ENCODE measurements at places on chromosomes 6 and 20.

DNA sequence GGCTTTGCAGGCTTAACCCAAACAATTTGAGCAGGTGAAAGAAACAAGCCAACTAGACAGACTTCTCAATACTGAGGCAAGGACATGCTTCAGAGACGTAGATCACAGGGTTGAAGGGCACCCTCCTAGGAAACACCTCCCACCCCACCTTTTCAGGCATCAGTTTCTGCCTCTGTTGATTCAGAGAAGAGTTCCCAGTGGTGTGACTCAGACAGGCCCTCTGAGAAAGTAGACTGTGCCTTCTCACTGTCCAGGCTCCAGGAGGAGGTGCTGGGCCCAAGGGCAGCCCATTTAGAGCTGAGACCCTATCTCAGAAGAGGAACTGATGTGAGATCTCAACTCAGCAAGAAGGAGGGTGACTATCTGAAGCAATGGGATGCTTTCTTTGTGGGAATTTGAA lies 108.1 kb downstream of the FAM50B start:
- no peak for DNase-seq

DNA sequence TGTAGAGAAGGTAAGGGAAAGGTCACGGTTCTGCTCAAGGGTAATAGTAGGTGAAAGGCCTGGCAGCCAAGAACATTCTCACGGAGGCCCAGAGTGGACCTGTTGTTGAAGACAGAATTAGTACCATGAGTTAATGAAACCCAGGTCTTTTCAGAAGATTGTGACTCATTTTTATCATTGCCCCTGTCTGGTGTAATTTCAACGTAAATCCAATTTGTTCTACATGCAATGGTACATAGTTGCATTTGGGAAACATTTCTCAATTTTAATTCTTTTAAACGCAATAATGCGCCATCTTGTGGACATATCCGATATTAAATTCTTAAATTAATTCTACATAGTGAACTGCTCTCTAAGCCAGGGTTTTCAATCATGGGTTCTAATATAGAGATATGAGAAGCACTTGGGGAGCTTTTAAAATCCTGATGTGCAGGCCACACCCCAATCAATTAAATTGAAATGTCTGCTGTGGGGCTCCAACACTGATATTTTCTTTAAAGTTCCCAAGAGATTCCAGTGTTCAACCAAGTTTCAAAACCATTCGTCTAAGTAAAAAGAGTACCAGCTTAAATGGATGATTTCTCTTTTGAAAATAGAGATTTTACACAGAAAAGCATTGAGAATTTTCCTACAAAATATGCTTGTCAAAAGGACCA lies 257.4 kb downstream of the PLCB1 start:
- DNase-seq, result peak; percentile 67

DNA sequence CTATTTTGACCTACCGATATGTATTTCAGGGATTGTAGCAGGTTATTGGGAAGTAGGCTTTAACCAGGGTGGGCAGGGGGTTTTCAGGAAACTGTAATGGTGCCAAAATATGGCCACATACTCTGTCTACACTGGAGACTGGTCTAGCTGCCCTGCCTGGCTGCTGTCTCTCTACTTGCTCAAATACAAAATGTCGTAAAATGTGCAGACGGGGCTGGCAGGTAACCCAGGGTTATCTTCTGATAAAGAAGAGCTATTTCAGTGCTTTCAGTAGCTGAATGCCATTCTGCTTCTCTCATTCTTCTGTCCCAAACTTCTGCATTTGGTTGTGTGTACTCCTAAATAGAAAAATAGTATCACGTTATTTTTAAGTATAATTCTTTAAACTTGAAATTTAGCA lies 616.2 kb downstream of the EPM2A start:
- no peak for DNase-seq

DNA sequence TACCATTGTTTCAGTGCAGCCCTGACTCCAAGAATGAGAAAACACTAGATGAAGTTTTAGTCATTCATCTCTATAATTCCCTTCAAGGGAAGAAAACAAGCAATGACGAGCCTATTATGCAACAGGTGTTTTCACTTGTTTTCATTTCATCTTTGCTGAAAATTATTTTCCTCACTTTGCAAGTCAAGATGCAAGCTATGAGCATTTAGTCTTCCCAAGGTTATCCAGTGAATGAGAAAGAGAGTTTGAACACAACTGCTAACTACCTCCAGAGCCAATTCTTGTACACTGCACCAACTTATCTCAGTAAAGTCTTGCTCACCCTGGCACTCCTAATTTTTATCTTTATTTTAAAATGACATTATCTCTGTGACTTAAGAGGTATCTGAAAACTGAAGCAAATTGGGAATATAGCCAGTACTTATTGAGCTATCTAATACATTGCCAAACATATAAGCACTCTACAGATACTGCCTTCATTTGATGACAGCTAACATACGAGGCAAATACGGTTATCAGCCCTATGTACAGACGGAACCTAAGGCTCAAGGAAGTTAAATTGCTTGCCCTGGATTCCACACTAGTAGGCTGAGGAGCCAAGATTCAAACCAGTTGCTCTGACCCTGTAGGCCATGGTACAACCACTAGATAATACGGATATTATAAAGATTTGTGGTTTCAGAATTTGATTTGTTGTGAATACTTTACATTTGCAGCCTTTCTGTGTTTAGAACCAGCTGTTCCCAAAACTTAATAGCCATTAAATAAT lies 36.8 kb downstream of the MOXD1 start:
- DNase-seq, result no peak

- DNase-seq, result peak; percentile 46
These were observed 858 bp downstream of the RWDD1 start for GRCh38 chr6:116572162-116572561.

DNA sequence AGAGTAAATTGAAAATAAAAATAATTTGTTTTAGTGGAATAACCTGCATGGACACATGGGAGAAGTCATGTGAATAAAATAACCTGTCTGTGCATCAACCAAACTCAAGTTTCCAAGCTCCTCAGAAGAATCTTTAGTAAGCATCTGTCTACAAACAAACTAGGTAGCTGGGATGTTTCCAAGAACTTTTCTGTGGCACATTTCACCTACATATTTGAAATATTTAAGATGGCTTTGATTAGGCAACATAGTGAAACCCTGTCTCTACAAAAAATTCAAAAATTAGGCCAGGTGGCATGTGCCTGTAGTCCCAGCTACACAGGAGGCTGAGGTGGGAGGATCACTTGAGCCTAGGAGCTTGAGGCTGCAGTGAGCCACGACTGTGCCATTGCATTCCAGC lies 168.2 kb downstream of the DST start:
- no peak for DNase-seq

DNA sequence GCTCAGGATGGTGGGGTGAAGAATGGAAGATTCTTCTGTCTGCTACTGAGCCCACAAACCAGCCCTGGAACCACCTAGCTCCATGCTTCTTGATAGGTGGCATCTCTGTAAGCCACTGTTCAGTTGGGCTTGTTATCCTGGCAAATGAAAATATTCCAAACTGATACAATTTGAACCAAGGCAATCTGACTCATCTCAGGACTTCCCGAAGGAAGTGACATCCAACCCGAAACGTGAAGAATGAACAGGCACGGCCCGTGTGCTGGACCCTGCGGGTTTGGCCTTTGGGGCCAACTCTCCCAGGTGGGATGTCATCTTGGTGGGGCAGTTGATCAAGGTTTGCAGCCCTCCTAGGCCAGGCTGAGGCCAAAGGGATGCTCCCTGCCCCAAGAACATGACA lies 160.3 kb downstream of the PREX1 start:
- no peak for DNase-seq

- DNase-seq, result peak; percentile 3
These were observed 73.0 kb downstream of the EYA2 start for GRCh38 chr20:46967646-46968045.

DNA sequence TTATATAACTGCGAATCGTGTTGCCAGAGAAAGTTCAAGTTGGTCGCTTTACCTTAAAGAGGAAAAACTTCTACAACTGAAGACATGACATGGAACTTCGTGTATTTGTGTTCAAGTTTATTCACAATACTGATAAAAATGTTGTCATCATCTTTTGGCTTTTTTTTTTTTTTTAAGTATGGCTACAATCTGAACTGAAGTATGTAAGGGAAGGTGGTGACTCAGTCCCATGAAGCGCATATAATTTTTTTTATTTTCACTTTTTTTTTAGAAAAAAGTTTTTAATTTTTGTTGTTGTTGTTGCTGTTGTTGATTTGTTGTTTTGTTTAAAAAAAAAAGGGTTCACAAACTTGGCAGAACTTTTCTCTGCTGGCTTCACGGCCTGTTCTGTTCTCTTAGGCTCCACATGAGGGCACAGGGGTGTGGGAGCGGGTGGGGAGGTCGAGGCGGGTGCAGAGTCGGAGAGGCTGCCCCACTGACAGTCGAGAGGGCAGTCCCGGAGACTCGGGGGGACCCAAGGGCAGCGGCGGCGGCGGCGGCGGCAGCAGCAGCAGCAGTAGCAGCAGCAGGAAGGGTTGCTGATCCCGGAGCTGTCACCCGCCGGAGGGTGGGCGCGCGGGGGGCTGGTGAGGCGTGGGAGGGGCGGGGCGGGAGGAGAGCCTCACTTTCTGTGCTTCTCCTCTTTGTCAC lies 17.0 kb downstream of the TFAP2A start:
- no peak for DNase-seq

DNA sequence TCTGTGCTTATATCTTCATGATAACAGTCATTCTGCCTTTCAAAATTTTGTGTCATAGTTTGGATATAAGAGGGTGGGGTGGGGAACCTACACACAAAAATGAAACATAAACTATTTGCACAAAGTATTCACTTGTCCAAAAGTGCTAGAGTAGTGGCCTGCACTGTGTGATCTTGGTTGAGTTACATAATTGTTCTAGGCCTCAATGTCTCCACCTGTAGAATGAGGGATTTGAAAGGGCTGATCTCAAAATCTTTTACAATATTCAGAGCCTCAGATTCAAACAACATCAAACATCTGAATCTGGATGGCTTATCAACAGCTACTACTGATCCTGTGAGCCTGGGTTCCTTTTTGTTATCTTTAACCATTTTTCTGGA lies 64.3 kb upstream of the TMEM30A start:
- DNase-seq, result no peak

DNA sequence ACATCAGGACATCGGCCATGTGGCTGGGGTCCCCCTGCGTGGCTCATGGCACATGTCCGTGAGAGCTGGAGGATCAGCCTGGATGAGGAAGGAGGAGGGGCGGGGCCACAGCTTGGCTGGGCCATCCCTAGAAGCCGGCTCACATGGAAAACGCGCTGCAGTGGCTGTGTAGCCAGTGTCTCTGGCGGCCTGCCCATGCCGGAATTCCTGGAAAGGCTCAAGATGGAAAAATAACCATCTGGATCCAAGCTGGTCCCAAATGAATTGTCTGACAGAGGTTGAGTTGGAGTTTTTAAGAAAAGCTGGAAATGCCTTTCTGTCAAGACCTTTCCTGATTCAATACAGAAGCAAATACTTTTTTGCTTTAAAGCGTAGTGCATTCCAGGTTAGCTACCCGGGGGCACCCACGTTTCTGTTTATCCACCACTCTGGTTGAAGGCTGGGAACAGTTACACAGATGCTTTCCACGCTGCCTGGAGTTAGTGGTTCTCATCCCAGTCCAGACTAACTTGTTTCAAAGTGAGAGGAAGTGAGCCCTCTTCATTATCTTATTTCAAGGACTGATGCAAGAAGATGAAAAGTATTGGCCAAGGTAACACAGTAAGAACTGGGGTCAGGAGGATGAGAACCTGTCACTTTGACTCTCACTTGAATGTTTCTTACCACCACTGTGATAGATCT lies 99.0 kb downstream of the GMPR start:
- peak; percentile 58 for DNase-seq

- no peak for DNase-seq
These were observed 36.3 kb upstream of the CMTR1 start for GRCh38 chr6:37396571-37397180.

DNA sequence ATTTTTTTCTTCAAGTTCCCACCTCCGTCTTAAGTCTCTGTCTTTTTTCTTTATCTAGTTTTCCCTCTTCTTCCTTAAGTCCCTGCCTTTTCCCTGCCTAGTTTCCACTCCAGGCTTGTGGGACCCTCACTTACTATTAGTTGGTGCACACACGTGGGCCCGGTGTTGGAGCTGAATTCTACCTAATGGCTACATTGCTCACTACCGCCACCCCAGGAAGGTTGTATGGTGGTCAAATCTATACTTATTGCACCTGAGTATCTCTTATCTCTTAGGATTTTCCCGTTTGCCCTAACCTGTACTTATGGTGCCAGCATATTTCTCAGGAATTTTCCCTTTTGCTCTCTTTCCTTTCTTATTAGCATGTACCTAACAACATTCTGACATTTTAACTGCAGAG lies 692.8 kb downstream of the EPM2A start:
- DNase-seq, result no peak

DNA sequence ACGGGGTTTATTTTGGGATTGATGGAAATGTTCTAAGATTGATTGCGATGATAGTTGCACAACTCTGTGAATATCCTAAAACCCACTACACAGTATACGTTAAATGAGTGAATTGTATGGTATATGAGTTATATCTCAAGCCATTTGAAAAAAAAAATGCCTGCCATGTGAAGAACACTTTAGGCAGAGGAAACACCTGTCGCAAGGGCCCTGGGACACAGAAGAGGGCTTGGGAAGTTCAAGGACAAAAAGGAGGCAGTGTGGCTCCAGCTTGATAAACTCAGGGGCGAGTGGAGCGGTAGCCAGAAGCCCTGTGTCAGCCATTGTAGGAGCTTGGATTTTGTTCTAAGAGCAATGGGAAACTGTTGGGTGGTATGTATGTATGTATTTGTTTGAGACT lies 37.0 kb downstream of the CEP250 start:
- no peak for DNase-seq

DNA sequence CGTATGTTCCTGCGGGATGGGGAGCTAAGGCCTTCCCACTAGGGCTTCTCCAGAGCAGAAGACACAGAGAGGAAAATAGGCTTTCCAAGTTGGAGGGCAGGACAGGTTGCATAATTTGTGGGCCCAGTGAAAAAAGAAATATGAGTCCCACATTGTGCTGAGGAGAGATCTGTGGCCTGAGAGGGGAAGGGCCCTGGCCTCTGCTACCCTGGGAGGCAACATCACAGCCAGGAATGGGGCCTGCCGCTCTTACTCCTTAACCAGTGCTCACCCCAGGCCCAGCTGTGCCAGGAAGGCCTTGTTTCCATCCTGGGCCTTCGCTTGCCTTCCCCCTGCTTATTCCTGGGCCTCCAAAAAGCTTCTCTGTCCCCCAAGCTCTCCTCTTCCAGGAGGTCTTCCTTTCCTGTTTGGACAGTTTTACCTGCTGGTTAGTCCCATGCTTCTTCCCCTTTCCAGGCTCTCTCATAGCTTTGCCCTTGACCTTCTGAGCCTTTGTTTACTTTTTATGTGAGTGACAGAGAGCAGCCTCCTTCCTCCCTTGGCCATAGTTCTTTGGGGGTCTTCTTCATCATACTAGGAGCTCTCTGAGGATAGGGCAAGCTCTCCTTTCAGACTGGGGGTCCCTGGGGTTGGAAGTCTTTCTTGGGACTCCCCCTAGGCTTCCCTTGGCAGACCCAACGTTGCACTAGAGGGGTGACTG lies 26.2 kb upstream of the VEGFA start:
- no peak for DNase-seq

DNA sequence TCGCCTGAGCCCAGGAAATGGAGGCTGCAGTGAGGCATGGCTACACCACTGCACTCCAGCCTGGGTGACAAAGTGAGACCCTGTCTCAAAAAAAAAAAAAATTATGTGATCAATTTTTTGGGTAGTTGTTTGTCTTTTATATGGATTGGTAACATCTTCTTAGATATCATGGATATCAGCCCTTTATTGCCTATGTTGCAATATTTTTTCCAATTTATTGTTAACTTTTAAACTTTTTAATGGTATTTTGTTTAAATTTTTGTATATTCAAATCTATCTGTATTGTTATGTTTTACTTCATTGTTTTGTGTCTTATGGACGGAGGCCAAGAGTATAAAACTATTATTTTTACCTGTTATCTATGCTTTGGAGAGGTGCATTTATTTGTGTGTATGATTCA lies 32.4 kb upstream of the LTV1 start:
- no peak for DNase-seq

- DNase-seq, result no peak
These were observed 110.3 kb upstream of the BTN3A2 start for GRCh38 chr6:26254724-26255123.
